ENCODE measurements at places on chromosomes 16 and 17.

- DNase-seq = no peak
Observed at GRCh38 chr17:1803280-1803679, 26.4 kb downstream of the SMYD4 start.

- no peak for DNase-seq
Observed at GRCh38 chr17:59798111-59798510, 90.7 kb downstream of the VMP1 start.

- no peak for DNase-seq
Observed at GRCh38 chr16:64579712-64580111, 542.2 kb downstream of the CDH11 start.

GRCh38 chr16:67965668-67966548 lies 2.5 kb downstream of the SLC12A4 start:
- DNase-seq = no peak

- DNase-seq = no peak
Observed at GRCh38 chr17:50778471-50778870, 11.2 kb upstream of the ANKRD40CL start.

GRCh38 chr16:74200921-74201320 lies 95.7 kb upstream of the PSMD7 start:
- no peak for DNase-seq

GRCh38 chr17:64252831-64253230 lies 10.2 kb downstream of the TEX2 start:
- no peak for DNase-seq

- peak; percentile 5 for DNase-seq
Observed at GRCh38 chr16:46884513-46885293, 541 bp downstream of the GPT2 start.

DNA sequence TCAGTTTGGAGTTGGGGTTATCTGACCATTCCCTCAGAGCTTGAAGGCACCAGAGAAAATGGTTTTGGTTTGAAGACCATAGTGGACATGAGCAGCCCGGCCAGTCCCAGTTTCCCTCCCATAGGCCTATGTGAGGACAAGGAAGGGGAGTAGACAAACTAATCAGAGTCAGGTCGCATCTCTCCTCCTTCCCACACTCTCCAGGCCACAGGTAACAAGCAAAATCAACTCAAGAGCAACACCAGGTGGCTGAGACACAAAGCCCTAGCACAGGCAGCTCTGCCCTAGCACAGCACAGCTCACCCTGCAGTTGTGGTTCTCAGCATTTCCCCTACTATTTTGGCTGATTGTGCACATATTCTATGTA lies 7.2 kb downstream of the SUPT4H1 start:
- DNase-seq = peak; percentile 85

DNA sequence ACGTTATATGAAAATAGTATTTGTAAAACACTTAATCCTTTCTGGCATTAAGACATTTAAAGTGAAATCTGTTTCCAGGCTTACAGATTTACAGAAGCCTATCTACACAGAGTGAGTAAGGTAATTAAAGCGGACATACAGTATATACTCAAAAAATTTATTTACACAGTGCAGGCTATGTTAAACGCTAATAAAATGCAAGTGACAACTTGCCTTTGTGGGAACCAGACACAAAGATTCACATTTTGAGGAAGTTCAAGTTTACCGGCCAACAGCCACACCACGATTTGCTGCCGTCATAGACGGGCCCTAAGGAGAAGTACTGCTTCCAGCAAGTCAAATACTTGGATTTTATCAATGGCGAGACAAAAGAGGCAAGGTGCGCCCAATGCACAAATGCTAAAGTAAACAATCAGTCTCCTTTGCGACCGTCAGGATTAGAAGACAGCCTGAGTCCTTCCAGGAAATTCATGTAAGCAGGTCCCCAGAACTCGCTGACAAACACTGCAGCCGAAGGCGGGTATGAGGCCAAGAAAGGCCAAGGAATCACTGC lies 801 bp downstream of the VPS35 start:
- peak; percentile 68 for DNase-seq

DNA sequence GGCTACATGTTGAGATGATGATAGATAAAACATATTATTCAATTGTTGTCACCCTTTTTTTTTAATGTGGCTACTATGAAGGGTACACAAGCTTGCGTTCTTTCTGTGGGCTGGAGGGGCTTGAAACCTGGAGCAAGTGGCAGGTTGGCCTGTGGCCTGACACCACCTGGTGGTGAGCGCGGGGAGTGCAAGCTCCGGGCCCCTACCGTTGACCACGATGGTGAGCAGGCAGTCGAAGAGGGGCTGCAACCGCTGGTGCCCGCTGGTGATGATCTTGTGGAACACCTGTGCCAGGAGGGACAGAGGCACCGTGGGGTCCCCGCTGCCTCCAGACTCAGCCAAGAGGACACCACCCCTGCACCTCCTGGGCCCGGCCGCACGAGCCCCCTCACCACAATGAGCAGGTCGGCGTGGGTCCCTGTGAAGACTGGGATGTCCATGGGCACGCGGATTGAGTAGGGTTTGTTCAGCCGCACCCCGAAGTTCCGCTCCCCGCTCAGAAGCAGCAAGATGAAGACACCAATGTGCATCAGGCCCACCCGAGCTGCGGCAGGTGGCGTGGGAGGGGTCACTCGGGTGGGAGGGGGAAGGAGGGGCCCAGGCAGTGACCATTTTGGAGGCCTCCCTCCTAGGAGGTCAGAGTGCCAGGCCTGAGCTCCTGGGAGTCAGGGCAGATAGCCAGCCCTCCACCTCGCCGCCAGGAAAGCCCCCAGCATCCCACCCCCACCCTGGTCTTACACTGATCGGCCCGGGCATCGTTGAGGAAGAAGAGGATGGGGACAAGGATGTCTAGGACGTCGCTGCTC lies 14.4 kb downstream of the HID1 start:
- peak; percentile 78 for DNase-seq

DNA sequence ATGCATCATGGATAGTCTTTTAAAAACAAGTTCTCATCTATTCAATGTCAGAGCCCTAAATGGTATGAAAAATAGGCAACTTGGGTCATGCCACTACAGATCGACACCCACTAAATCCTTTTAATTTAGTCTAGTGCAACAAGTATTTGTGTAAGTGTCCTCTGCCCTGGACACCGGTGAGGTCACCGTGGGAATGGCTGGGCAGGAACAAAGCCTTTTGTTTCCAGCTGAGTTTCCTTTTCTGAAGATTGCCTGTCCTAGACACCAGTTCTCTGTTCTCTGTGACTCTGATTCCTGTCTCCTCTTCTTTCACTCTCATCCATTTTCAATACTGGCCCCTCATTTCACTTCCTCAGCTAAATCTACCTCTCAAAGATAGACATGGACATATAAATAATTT lies 446.5 kb downstream of the MAF start:
- no peak for DNase-seq

GRCh38 chr16:76653390-76654026 lies 376.3 kb downstream of the CNTNAP4 start:
- no peak for DNase-seq

DNA sequence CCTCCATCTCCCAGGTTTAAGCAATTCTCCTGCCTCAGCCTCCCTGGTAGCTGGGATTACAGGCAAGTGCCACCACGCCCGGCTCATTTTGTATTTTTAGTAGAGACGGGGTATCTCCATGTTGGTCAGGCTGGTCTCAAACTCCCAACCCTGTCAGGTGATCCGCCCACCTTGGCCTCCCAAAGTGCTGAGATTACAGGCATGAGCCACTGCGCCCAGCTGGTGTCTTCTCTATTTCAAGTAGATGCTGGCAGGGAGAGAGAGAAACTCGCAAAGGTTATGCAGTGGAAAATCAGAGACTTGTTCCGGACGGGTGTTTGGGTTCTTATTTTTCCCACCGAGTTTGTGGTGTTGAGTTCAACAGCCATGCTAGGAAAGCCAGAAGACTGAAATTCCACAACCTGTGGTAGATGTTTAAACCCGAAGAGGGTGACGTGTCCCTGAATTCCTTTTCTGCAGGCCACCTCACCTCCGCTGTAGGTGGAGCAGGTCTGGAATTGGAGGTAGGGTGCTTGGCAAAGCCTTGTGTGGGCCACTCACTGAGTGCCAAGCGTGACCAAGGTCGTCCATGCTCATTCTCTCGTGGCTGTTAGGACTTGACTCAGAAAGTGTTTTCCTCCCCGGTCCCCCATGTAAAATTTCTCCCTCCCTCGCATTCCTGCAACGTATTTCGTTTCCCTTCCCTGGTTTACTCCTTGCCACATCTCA lies 7.3 kb upstream of the ZDHHC7 start:
- DNase-seq = no peak

- DNase-seq = no peak
Observed at GRCh38 chr17:21351366-21352065, 24.6 kb upstream of the KCNJ12 start.

- no peak for DNase-seq
Observed at GRCh38 chr16:66668777-66669444, 27.6 kb downstream of the CMTM4 start.

DNA sequence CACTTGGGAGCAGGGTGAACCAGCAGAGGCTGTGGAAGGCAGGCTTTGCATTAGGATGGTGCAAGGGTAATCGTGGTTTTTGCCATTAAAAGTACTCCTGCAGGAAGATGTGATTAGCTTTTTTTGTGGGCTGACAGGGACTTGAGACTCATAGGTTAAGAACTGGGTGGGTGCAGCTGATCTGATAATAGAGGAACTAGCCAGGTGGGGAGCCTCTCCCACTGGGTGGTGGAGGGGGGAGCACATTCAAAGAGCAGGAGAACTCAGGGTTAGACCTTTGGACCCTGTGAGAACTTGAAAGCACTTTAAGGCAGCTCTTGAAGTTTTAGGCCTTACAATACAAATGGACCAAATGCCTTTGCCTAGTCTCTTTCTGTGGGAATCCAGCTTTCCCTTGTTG lies 32.4 kb downstream of the CCL4 start:
- DNase-seq = no peak

GRCh38 chr17:73052923-73053322 lies 39.6 kb downstream of the SLC39A11 start:
- no peak for DNase-seq

DNA sequence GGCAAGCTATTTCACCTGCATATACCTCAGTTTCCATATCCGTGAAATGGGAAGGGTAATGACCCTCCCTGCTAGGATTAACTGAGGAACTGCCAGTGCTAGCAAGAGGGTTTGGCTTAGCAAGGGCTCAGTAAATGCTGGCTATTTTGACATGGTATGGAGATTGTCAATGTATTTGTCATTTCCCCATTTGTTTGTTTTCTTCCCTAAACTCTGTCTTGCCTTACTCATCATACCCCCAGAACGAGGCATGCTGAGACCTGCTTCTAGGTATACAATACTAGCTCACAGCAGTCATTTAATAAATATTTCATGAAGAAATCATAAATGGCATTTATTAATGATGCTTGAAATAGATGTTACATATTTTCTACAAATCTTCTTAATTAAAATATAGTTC lies 124.0 kb downstream of the DYNLRB2 start:
- DNase-seq = no peak

- DNase-seq = no peak
Observed at GRCh38 chr16:4083347-4083870, 32.8 kb downstream of the ADCY9 start.

GRCh38 chr17:12282056-12282455 lies 261.4 kb downstream of the MAP2K4 start:
- no peak for DNase-seq

DNA sequence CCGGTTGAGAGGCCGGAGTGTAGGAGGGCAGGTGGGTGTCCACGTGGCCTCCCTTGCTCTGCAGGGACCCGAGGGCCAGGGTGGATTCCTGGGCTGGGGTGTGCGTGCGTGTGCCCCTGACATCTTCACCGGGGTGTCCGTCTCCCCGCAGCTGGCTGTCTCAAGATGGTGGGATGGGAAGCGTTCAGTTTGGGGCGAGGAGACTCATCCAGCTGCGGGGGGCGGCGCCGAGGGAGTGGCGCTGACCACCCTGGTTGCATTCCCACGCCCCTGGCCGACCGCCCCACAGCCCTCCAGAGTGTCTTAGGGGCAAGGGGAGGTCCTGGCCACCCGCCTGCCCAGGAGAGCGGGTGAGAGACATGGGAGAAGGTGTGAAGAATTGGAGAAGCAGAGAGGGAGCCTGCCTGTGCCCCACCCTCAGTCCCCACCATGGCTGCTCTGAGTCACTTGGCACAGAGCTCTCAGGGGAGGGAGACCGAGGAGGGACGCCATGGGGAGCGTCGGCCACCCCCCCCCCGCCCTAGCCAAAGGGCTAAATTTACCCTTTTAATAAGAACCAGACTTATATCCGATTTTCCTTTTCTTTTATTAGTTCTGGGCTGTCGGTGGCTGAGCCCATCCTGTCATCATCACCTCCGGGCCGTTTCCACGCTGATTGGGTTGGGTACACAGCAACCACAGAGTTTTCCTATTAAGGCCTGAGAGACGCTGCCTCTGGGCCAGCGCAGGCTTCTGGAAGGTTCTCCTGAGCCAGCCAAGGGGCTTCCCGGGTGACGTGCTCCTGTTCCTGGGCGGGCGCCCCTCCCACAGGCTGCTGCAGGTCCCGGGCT lies 22.0 kb downstream of the BAHCC1 start:
- DNase-seq = no peak

- no peak for DNase-seq
Observed at GRCh38 chr17:67573987-67574657, 143.6 kb upstream of the NOL11 start.

GRCh38 chr17:65985571-65985970 lies 206.4 kb downstream of the CEP112 start:
- no peak for DNase-seq

DNA sequence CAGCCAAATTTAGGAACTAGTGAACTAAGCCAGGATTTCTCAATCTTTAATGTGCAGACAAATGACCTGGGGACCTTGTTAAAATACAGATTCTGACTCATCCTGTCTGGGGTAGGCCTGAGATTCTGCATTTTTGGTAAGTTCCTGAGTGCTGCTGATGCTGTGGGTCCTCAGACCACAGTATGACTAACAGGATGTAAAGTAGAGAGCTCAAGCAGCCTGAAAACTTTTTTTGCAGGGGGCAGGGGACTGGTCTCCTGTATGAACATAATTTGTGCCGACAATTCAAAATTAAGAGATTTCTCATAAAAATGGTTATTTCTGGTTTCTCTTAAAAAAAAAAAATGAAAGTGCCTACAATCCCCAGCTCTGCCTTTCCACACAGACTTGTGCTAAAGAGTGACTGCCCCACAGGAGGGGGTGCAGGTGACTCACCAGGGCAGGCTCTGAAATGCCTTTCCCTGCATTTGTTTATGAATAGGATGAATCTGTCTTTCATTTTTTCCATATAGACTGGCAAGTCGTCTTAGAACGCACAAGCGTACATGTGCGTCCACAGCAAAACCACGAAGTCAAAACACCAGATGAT lies 271.5 kb downstream of the PHKB start:
- no peak for DNase-seq

- DNase-seq = peak; percentile 85
Observed at GRCh38 chr16:89201439-89202377, 1.4 kb upstream of the SLC22A31 start.

- no peak for DNase-seq
Observed at GRCh38 chr17:18005496-18005895, 32.8 kb downstream of the DRC3 start.
